ENCODE measurements at places on chromosomes 5 and 9.

DNA sequence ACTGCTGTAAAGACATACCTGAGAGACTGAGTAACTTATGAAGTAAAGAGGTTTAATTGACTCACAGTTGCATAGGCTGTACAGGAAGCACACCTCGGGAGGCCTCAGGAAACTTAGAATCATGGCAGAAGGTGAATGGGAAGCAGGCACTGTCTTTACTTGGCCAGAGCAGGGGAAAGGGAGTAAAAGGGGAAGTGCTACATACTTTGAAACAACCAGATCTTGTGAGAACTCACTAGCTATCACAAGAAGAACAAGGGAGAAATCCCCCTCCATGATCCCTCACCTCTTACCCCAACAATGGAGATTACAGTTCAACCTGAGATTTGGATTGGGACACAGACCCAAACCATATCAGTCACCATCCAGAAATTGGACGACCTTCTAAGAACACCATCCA, 1285.8 kb upstream of the CDH9 start:
- no peak for DNase-seq

- no peak for DNase-seq
These were observed 132.8 kb upstream of the MPDZ start for GRCh38 chr9:13412331-13412730.

GRCh38 chr5:33319841-33320240, 120.9 kb upstream of the TARS1 start:
- DNase-seq = no peak

- DNase-seq = no peak
These were observed 290.8 kb upstream of the FBXL7 start for GRCh38 chr5:15209053-15209762.

DNA sequence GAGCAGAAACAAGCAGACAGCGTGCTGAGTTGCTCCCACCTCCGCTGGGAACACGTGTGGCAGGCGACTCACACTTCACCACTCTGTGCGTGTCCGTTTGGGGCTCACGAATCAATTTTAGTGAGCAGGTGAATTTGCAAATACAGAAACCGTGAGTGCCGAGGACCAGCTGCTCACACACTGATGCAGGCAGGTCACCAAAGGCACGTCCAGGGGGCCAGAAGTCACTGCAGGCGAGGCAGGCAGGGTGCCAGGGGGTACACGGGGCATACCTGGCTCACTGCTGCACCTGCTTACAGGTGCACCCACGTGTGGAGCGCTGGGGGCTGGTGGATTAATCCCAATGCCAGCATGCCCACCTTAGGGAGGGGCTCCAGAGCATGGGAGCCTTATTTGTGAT, 68.8 kb downstream of the ZNF354C start:
- no peak for DNase-seq

- DNase-seq = no peak
These were observed 138.6 kb downstream of the PALM2AKAP2 start for GRCh38 chr9:109918339-109919163.

DNA sequence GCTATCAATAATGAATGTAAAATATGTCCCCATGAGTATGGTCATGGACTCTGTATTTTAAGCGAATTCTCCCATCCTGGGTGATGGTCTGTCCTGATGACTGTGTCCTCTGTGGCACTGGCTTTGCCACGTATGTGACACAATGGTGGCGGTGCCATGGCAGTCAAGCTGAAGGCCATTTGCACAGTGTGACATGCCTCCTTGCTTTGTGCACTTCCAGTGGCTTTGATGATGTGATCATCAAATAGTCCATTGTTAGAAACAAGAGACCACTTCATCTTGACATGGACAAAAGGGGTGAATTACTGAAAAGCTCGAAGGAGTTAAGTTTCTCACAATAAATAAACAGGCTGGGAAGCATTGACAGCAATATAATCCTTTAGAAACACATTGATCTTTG, 31.0 kb upstream of the PRRC1 start:
- DNase-seq = no peak

GRCh38 chr9:38651400-38652042, 31.1 kb upstream of the ANKRD18A start:
- DNase-seq = no peak

DNA sequence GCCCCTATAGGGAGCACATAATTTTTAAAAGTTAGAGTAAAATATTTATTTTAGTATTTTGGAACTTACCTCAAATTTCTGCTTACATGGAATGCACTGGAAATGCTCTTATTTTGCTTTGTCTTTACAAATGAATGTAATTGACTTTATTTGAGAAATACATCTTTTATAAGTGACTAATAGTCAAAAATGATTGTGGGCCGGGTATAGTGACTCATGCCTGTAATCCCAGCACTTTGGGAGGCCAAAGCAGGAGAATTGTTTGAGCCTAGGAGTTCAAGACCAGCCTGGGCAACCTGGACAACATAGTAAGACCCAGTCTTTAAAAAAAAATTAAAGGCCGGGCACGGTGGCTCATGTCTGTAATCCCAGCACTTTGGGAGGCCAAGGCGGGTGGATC, 5.8 kb downstream of the HMGCR start:
- no peak for DNase-seq

DNA sequence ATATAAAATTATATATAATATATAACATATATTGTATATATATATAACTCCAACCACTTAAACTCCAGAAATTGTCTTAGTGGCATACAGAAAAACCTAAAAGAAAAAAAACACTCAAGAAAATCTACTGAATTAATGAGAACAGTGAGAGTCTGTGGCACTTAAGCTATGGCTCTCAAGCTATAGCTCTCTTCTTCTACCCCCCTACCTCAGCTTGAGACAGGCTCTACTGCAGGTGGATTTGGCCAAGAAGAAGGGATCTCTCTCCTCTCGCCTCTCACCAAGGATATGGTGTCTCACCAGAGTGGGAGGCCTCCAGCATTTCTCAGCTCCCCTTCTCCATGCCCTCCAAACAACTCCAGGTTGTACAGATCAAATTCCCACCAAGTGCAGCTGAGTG, 64.5 kb upstream of the DAB2 start:
- no peak for DNase-seq

GRCh38 chr9:26418480-26418879, 474.1 kb downstream of the CAAP1 start:
- no peak for DNase-seq

DNA sequence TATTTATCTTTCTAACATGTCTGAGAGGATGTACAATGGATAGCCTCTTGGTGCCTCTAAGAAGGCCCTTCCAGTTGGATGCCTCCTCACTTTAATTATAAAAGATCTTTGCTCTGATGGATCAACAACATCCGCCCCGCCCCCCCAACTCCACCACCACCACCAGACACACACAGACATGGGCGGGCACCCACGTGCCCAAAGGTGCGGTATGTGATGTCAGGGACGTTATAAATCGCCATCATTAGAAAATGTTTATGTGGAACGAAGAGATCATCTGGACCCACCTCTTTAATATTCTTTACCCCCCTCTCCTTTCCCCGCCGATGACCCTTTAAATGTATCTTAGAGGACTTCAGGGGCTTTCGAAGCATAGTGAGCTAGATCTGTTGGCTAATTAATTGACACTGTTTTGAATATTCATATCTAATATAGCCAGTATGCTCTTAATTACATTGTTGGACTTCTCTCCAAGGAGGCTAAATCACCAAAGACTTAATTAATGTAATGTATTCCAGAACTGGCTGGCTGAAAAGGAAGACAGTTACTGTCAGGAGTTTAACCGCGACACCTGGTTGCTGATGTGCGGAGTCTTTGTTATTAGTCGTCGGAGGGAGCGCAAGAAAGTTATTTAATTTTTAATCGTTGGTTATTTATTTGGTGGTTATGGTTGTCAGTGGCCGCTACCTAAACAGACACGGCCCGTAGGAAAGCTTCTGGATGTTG, 6.1 kb upstream of the FOXB2 start:
- DNase-seq = no peak

DNA sequence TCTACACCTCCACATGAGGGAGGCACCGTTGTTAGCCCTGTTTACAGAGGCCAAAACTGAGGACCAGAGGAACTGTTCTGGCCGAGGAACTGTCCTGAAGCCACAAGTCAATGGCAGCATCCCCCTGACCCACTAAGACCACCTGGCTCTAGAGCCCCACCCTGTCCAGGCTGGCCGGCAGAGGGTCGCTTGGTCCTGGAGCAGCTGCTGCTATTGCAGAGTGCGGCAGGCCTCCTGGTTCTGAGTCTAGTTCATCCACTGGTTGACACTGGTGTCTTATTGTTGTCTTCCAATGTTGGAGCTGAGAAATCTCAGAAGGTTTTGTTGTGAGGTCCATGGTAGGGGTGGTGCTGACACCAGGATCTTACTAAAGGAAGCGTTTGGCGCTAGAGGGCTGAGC, 26.6 kb upstream of the ANGPTL2 start:
- DNase-seq = no peak

DNA sequence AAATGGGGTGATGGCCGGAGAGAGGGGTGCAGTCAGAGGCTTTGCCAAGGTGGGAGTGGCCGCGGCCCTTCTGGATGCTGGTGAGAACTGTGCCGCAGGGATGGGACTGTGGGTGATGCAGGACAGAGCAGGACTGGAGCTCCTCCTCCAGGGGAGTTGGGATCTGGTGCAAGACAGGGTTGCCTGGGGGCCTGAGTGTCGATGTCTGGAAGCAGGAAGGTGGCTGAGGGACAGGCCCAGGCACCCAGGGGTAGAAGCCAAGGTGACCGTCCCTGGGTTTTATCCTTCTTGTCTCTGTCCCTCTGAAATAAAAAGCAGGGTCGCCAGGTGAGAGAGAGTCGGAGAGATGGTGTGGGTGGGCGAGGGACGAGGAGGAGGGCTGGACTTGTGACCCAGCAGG, 89.1 kb upstream of the IER5L start:
- no peak for DNase-seq

DNA sequence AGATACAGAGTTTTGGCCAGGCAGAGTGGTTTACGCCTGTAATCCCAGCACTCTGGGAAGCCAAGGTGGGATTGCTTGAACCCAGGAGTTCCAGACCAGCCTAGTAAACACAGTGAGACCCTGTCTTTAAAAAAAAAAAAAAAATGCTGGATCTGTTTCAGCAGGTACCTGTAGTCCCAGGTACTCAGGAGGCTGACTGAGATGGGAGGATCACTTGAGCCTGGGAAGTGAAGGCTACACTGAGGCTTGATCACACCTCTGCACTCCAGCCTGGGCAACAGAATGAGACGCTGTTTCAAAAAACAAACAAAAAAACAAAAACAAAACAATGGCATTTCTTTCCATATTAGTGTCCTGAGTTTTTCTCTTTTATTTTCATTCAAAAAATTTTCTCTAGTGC, 19.0 kb downstream of the UNC13B start:
- DNase-seq = no peak

- no peak for DNase-seq
These were observed 161.6 kb upstream of the DMRTA1 start for GRCh38 chr9:22285066-22285465.

DNA sequence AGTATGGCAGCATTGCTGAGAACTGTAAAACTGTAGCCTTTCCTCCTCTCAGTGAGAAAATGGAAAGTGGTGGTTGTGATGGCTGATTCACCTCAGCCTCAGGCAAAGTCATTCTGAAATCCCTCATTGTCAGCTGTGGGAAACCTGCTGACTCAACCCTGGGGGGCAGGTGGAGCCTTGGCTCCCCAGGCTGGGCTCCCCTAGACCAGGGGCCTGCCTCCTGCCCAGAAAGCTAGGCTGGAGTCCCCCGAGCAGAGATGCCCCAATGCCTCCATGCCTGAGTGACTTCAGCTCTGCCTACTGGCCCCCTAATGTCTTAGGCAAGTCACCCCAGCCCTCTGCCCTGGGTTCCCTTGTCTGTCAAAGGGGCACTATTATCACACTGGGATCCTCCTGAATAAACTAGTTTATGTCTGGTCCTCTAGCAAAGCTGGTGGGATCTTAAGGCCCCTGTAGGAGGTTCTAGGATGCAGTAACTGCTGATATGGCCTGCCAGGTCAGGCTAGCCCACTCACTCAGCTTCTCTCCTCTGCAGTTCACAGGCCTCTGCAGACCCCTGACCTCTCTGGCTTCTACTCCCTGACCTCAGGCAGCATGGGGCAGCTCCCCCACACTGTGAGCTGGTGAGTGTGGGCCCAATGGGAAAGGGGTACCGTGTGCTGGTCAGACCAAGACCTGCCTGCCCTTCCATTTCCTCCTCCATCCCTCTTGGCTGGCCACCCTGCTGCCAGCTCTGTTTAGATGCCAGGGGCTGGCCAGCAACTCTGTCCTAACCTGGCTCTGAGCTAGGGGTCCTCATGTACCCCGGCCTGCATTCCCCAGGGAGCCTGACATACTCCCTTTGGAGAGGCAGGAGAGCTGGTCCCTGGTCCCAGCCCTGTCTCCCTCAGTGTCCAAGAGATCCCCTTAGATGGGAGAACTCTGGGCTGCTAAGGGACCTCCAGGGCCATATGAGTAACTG, 24.2 kb downstream of the TCF7 start:
- no peak for DNase-seq

DNA sequence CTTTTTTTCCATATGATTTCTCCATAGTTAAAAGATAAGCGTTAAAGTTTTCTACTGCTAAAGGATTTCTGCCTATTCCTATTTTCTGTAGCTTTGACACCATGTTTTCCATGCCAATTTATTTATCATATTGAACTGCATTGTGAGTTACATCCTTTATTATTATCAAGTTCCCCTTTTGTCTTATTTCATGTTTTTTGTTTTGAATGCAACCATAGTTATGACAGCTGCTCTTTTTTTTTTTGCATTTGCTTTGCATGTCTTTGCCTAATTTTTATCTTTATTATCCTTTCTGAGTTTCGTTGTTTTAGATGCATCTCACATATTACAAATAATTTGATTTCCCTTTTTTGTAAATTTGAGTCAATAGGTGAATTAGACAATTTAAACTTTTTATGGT, 161.5 kb downstream of the DEPDC1B start:
- no peak for DNase-seq

- DNase-seq = no peak
These were observed 113.4 kb upstream of the GRHPR start for GRCh38 chr9:37309136-37309535.

- no peak for DNase-seq
These were observed 77.5 kb upstream of the GRHPR start for GRCh38 chr9:37345038-37345437.

DNA sequence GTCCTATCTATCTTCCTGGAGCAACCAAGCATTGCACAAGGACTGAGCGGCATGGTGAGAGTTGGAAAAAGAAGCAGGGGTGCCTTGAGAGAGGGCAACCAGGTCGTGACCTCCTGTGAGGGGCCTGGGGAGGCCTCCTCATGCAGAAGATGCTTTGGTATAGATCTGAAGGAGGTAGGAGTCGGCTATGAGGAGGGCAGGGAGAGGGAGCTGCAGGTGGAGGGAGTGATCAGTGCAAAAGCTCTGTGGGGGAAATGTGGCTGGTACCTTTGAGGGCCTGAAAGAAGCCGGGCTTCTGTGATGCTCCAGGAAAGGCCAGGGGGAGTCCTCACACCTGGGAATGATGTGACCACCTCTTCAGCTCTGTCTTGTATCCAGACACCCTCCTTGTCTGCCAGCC, 3.6 kb upstream of the SLC25A48 start:
- DNase-seq = no peak

DNA sequence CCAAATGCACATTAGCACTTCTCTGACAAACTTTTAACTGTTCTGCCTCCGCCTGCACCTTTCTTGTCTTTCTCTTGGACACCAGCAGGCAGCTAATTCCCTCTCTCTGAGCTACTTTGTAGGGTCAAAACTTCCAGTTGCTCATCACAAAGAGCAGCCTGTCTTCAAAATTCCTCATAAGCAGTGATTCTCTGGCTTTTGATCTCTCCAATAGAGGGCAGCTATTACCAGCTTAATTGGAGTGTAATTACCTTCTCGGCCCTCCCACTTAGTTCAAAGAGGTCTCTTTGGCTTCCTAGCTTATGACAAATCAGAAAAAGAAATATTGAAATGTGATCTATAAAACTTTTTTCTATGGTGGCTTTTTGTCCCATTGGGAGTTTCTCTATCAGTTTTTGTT, 43.6 kb upstream of the RAD23B start:
- no peak for DNase-seq

GRCh38 chr5:168747987-168748777, 169.0 kb upstream of the PANK3 start:
- DNase-seq = no peak
